ENCODE measurements at places on chromosomes 12 and 14.

GRCh38 chr14:34340025-34340625, 121.9 kb downstream of the SPTSSA start:
- DNase-seq = no peak

GRCh38 chr12:90017316-90017715, 308.7 kb upstream of the ATP2B1 start:
- DNase-seq = no peak

- DNase-seq = no peak
Observed at GRCh38 chr12:24404086-24404815, 454.8 kb upstream of the SOX5 start.

DNA sequence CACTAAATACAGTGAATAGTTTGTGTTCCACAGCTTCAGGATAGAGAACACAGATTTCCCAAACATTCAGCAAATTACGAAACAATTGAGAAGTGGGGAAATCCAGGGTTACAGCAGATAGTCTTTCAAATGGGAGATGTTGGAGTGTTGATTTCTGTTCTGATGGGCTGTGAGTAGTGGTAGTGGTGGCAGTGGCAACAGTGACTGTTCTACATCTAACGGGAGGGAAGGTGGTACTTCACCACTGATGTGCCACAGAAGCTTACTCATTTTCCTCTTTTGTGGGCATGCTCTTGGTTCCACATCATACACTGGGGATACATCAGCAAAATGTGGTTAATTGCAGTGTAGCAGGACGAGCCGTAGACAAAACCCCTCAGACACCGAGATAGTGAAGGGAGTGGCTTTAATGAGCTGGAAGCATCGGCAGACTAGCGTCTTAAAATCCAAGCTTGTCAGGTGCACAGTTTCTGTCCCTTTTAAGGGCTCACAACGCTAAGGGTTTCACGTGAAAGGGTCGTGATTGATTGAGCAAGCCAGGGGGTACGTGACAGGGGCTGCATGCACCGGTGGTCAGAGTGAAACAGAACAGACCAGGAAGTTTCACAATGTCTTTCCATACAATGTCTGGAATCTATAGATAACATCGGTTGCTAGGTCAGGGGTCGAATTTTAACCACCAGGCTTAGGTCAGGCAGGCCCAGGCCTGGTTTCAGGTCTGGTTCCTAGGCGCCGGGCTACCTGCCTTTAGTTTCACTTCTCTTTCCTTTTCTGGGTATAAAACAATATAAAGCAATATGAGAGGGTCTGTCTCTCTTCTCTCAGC, 330.6 kb upstream of the FBXO33 start:
- DNase-seq = no peak

DNA sequence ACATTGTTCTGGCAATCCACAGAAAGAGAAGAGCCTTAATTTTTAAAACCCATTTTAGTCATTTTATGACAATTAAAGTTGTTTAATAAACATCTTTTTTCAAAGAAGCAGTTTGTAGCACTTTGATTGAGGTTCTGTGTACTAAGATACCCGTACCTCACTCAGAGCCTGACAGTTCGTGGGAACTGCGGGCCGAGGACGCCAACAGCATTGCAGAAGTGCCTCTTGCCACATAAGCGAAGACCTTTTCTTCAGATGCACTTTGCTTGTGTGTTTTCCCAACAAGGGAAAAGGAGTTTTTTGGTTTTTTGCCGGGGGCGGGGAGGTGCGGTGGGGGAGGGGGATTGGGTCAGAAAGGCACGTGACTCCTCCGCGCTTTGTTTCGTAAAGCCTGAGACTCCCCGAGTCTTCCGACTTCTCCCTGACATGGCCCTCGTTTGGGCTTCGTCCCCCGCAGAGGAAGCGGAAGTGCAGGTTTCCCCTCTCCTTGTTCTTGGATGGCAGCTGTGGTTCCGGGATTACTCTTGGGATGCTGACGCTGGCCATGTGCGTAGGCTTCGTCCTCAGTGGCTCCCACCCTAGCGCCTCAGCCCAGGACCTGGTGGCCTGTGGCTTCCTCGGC, 70.8 kb downstream of the WDR20 start:
- DNase-seq = no peak
